ENCODE measurements at places on chromosomes 6 and 20.

GRCh38 chr6:41936073-41936837, 5.4 kb downstream of the CCND3 start:
- DNase-seq = no peak

- DNase-seq = no peak
Observed at GRCh38 chr6:151747896-151748295, 59.6 kb upstream of the ESR1 start.

- DNase-seq = no peak
Observed at GRCh38 chr6:157110607-157111006, 212.7 kb downstream of the TMEM242 start.

GRCh38 chr6:164005004-164005711, 590.6 kb downstream of the QKI start:
- no peak for DNase-seq

DNA sequence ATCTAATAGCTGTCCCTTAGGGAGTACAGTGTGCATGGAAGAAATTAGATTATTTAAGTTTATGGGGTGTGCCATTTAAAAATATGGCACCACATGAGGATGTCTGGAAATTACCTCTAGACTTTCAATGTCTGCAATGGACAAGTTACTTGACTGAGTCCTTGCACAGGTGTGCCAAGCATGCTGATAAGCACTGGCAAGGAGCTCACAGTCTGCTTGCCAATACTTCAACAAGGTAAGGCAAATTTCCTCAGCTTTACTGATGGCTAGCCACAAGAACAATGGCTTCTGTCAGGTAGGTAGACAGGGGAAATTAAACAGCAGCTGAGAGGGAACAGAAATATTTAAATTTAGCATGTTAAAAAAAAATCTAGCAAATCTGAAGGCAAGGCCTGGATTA, 91.1 kb upstream of the TRAF3IP2 start:
- no peak for DNase-seq

- no peak for DNase-seq
Observed at GRCh38 chr6:135535989-135536414, 38.5 kb upstream of the AHI1 start.

GRCh38 chr6:17867880-17868279, 119.6 kb downstream of the KIF13A start:
- DNase-seq = no peak

- no peak for DNase-seq
Observed at GRCh38 chr6:164034602-164035140, 620.2 kb downstream of the QKI start.

Measured in stimulated activated CD4-positive, alpha-beta T cell treated with anti-CD3 and anti-CD28 coated beads, Interleukin-2, amount 100 ng/mL, for 4 hours (primary cell).